ENCODE measurements at places on chromosomes 3 and 15.

- H3K27me3 ChIP-seq, result no peaks in the 10 kb centered on the region
- H3K4me3 ChIP-seq, result no peak overlapping the region
- no peak for DNase-seq
- H3K36me3 ChIP-seq, result no peaks in the 10 kb centered on the region
Measured at GRCh38 chr3:101966226-101966625, 116.9 kb downstream of the NFKBIZ start.

- DNase-seq, result no peak
- peaks cover 17% of the 10 kb centered on the region for H3K27me3 ChIP-seq
- H3K4me1 ChIP-seq, result no peaks in the 10 kb centered on the region
Measured at GRCh38 chr3:46349484-46350261, 4.2 kb upstream of the CCR2 start.

GRCh38 chr15:76584868-76585575 is 248.4 kb downstream of the ISL2 start:
- H3K4me3 ChIP-seq, result no peak overlapping the region
- H3K27ac ChIP-seq, result no peak overlapping the region
- no peaks in the 10 kb centered on the region for H3K27me3 ChIP-seq

GRCh38 chr15:42163947-42164550 is 7.6 kb upstream of the PLA2G4F start:
- no peak for DNase-seq
- no peak overlapping the region for H3K4me3 ChIP-seq
- no peaks in the 10 kb centered on the region for H3K4me1 ChIP-seq
- peaks cover 82% of the 10 kb centered on the region for H3K36me3 ChIP-seq

DNA sequence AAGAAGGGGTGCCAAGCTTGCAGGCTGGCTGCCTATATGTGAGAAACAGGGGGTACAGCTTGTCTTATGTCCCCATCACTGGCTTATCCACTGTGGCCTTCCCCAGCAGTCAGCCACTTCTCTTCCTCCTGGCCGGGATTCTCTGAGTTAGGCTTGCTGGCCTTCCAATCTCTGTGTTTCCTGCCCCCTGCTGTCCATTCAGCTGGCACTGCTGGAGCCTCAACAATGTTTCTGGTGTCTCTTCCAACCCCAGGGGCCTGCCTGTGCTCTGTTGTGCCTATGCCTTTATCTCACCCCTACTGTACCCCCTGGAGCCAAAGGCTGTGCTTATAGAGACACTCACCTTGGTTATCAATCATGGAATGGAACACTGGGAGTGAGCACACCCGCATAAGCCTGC is 36.5 kb downstream of the ANAPC13 start:
- H3K27me3 ChIP-seq, result no peaks in the 10 kb centered on the region
- no peaks in the 10 kb centered on the region for H3K36me3 ChIP-seq
- peak; percentile 45 for DNase-seq
- no peak overlapping the region for H3K4me3 ChIP-seq
- H3K4me1 ChIP-seq, result peaks cover 18% of the 10 kb centered on the region

- no peak overlapping the region for H3K27ac ChIP-seq
- H3K36me3 ChIP-seq, result no peaks in the 10 kb centered on the region
- peaks cover 41% of the 10 kb centered on the region for H3K27me3 ChIP-seq
- H3K4me1 ChIP-seq, result no peaks in the 10 kb centered on the region
Measured at GRCh38 chr3:195047536-195047935, 223.4 kb downstream of the XXYLT1 start.

DNA sequence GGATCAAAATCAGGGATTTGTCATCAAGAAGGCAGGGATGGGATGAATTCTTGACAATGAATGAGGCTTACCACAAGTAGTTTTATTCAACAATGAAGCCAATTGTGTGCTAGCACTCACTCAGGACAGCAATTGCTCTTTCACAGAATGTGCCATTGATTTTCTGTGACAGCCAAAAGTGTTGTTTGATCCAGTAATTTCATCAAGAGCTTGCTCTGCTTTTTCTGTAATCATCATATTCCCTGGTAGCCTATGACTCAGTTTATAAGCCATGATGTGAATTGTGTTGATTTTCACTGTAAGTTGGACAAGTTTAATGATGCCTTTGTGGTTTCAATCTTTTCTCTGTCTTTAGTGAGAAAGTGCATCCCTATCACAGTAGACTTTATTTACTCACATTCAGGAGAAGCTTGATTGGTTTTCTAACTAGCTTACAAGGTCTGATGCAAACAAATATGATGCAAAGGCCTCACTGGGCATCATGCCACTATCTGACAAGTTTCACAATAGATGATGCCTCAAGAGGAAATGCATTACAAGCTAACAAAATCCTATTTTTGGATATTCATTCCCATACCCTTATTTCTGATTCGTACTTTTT is 13.6 kb upstream of the CSRNP1 start:
- H3K4me1 ChIP-seq, result peaks cover 5% of the 10 kb centered on the region
- no peaks in the 10 kb centered on the region for H3K27me3 ChIP-seq
- peak; percentile 93 for DNase-seq
- no peaks in the 10 kb centered on the region for H3K36me3 ChIP-seq
- no peak overlapping the region for H3K4me3 ChIP-seq

DNA sequence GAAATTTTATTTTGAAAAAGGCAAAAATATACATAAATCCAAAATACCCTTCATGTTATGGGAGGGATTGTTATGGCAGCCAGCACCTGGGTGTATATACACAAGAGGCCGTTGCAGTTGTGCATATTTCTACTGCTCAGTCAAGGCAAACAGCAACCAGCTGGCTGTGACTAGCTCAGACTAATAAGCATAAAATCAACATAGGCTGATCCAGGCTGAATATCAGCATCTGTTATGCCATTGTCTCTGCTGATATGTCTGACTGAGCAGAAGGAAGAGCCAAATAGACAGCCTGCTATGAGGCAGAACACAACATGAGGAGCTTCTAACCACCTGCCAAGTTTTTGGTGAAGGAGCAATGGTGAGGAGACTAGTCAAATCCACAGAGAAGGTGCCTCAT is 457.5 kb upstream of the ALCAM start:
- peak overlapping the region; percentile 74 for H3K27ac ChIP-seq
- H3K27me3 ChIP-seq, result no peaks in the 10 kb centered on the region
- peaks cover 5% of the 10 kb centered on the region for H3K4me1 ChIP-seq
- DNase-seq, result peak; percentile 92

GRCh38 chr15:70435369-70435768 is 328.0 kb downstream of the UACA start:
- H3K36me3 ChIP-seq, result no peaks in the 10 kb centered on the region
- H3K4me3 ChIP-seq, result no peak overlapping the region
- DNase-seq, result no peak
- H3K27ac ChIP-seq, result no peak overlapping the region

DNA sequence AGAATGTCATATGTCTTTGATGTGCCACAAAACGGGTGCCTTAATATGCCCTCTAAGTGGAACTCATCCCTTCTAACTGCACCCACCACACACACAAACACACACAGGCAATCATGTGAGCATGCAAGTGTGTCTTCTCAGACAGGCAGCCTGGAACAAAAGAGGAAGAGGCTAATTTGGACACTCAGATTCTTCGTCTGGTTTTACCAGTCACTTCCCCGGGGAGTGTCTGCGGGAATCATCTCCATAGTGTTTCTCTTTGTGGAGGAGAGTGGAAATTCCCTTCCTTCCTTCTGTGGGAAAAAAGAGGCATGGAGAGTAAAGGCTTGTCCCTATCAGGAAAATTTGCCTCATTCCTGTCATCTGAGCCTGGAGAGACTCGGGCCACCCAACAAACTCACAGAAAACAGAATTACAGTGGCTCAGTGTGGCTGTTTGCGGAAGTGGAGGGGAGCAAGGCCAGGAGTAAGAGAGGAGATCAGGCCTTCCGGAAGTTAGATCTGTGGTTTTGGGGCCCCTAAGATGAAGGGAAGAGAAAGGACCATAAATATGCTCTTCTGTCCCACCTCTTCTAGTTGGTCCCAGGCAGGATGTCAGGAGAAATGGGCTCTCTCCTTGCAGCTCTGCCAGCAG is 212.6 kb upstream of the SEMA6D start:
- DNase-seq, result no peak
- peaks cover 4% of the 10 kb centered on the region for H3K4me1 ChIP-seq
- no peaks in the 10 kb centered on the region for H3K27me3 ChIP-seq
- no peak overlapping the region for H3K4me3 ChIP-seq
- no peaks in the 10 kb centered on the region for H3K36me3 ChIP-seq
- H3K27ac ChIP-seq, result no peak overlapping the region

- H3K4me1 ChIP-seq, result no peaks in the 10 kb centered on the region
- no peak for DNase-seq
- H3K27me3 ChIP-seq, result no peaks in the 10 kb centered on the region
- no peak overlapping the region for H3K4me3 ChIP-seq
- no peak overlapping the region for H3K27ac ChIP-seq
Measured at GRCh38 chr3:150483226-150483625, 63.1 kb downstream of the SERP1 start.

GRCh38 chr3:179425075-179425474 is 26.2 kb downstream of the GNB4 start:
- H3K27ac ChIP-seq, result no peak overlapping the region
- peaks cover 2% of the 10 kb centered on the region for H3K4me1 ChIP-seq
- H3K27me3 ChIP-seq, result no peaks in the 10 kb centered on the region
- H3K36me3 ChIP-seq, result peaks cover 24% of the 10 kb centered on the region
- H3K4me3 ChIP-seq, result no peak overlapping the region

DNA sequence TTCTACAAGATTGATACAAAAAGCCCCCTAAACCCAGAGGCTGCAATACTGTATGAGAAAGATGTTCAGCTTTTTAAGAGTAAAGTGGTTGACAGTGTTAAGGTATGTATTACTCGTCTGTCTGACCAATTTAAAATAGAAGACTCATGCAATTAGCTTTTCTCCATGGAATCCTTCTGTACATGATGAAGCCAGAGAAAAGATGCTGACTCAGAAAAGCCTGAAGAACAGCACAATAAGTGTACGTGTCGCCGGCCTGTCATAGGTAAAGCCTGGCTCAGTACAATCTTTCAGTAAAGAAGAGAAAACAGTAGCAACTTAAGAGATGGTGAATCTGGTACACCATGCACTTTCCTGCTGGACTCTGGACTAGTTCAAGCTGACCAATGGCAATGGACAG is 16.4 kb downstream of the NEK4 start:
- no peak overlapping the region for H3K4me3 ChIP-seq
- no peak overlapping the region for H3K27ac ChIP-seq
- peaks cover 7% of the 10 kb centered on the region for H3K4me1 ChIP-seq
- peaks cover 11% of the 10 kb centered on the region for H3K36me3 ChIP-seq
- DNase-seq, result peak; percentile 29

- DNase-seq, result no peak
- H3K27me3 ChIP-seq, result no peaks in the 10 kb centered on the region
- H3K36me3 ChIP-seq, result no peaks in the 10 kb centered on the region
- H3K27ac ChIP-seq, result no peak overlapping the region
Measured at GRCh38 chr3:20316238-20316637, 130.2 kb upstream of the SGO1 start.

DNA sequence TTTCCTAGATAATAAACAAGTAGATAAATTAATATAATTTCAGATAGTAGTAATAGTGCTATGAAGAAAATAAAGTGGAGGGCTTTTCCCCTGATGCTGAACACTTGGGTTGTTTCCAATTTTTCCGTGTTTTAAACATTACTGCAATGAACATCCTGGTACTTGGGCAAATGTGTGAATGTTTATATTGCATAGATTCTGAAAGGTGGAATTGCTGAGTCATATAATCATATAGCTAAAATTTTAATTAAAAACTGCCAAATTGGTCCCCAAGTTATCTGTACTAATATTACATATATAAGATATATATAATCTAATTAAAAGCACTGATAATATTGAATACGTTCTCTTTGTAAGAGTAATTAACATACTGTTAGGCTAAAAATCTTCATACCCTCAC is 10.0 kb downstream of the PPP2R3A start:
- no peak for DNase-seq
- H3K4me3 ChIP-seq, result no peak overlapping the region
- peaks cover 14% of the 10 kb centered on the region for H3K4me1 ChIP-seq
- no peak overlapping the region for H3K27ac ChIP-seq
- H3K27me3 ChIP-seq, result no peaks in the 10 kb centered on the region

DNA sequence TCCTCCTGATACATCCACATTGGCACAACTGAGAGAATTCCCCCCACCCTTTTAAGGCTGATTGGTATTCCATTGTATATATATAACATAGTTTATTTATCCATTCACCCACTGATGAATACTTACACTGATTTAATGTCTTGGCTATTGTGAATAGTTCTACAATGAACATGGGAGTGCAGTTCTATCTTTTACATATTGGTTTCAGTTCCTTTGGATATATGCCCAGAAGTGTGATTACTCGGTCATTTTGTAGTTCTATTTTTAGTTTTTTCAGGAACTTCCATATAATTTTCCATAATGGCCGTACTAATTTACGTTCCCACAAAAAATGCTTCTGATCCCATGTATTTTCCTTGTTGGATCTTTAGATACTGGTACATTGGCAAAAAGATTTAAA is 135.3 kb downstream of the FMN1 start:
- H3K27ac ChIP-seq, result no peak overlapping the region
- peak; percentile 80 for DNase-seq

- DNase-seq, result no peak
- no peak overlapping the region for H3K4me3 ChIP-seq
- H3K27me3 ChIP-seq, result peaks cover 25% of the 10 kb centered on the region
- H3K4me1 ChIP-seq, result no peaks in the 10 kb centered on the region
- no peak overlapping the region for H3K27ac ChIP-seq
Measured at GRCh38 chr15:69712991-69713390, 260.4 kb downstream of the RPLP1 start.

GRCh38 chr3:24678421-24678865 is 183.8 kb upstream of the THRB start:
- DNase-seq, result peak; percentile 74
- no peak overlapping the region for H3K27ac ChIP-seq
- peaks cover 2% of the 10 kb centered on the region for H3K4me1 ChIP-seq
- H3K36me3 ChIP-seq, result no peaks in the 10 kb centered on the region
- no peak overlapping the region for H3K4me3 ChIP-seq

- no peaks in the 10 kb centered on the region for H3K27me3 ChIP-seq
- H3K27ac ChIP-seq, result no peak overlapping the region
- DNase-seq, result peak; percentile 28
Measured at GRCh38 chr15:60932051-60932915, 296.8 kb downstream of the RORA start.

GRCh38 chr3:16928386-16929132 is 43.8 kb downstream of the PLCL2 start:
- H3K36me3 ChIP-seq, result no peaks in the 10 kb centered on the region
- no peak overlapping the region for H3K27ac ChIP-seq
- H3K4me3 ChIP-seq, result no peak overlapping the region

Measured in IMR-90 (cell line).